ENCODE measurements at places on chromosomes 4 and X. TPM values are rescaled to one million over a fixed set of nuclear protein-coding genes. Genes with fewer than 3 reads are reported as not detected.

- DNase-seq, result no peak
Measured at GRCh38 chrX:137033774-137034507, at the start of gene GPR101. Gene GPR101, minus strand, starts transcription at chrX:137033995. Its CDS starts 2,321 bp downstream, at chrX:137031674.

- no peak for DNase-seq
Measured at GRCh38 chr4:115950806-115951205, 837.4 kb upstream of the NDST4 start.

Gene PAQR3
- total RNA-seq, result 33.9 TPM

Gene NWD2
- not detected for total RNA-seq
